H9 (cell line): ENCODE measurements at places on chromosomes 4 and X.
A peak's percentile ranks its signal among the peaks of the same experiment; 100 is the strongest.

DNA sequence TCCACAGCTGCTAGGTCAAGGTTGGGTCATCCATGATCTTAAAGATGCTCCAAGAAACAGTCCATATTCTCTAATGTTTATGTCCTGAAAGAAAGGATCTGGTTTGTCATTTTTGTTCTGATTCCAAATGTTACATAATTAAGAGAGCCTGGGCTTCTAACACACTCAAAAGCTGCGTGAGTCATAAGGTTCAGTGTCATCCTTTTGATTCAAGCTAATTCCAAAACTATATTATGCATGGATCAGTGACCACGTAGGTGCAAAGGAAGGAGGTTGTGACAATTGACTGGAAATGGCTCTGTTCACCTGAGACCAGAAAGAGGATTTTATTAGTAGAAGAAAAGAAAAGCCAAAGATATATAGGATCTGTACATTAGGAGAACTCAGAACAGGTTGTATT is 268.7 kb upstream of the GK2 start:
- DNase-seq: no peak

DNA sequence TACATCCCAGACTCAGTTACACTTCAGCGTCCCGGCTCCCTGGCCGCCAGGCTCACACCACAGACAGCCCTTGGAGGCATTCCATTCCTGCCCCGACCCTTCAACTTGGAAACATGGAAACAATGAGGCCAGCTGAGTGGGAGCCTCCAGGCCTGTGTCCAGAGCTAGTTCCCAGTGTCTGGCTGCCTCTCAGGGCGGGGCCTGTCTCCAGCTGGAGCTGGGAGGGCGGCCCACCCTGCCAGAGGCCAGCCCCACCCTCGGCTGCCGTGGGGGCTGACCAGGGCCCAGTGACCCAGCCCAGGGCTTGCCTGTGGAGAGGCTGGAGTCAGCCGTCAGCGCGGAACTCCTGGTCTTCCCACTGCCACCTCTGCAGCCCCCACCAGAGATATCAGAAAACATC is 37.4 kb upstream of the SPON2 start:
- no peak for DNase-seq

DNA sequence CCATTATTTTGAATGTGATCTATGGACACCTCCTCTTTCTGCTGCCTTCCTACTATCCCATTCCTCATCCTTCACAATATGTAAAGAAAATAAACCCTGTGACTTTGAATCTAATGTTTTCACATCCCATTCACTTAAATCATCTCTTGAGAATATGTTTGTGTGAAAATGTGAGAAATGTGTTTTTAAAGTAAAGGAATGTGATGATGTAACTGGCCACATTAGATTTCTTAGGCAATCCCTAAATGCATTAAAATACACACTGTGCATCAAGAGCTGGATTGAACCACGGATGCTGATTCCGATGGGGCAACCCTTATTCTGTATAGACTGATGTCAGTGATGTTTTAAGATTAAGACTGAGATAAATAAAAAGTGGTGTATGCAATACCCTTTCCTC is 558.9 kb upstream of the TENM3 start:
- DNase-seq: no peak

GRCh38 chr4:65367306-65367705 is 303.0 kb downstream of the EPHA5 start:
- no peak for DNase-seq

GRCh38 chrX:132795181-132795580 is 163.2 kb downstream of the HS6ST2 start:
- no peak for DNase-seq

- DNase-seq: no peak
Measured at GRCh38 chr4:77605210-77605902, at the start of gene CXCL13. Gene CXCL13, plus strand, starts transcription at chr4:77605820. Its CDS starts 46 bp downstream, at chr4:77605866.

DNA sequence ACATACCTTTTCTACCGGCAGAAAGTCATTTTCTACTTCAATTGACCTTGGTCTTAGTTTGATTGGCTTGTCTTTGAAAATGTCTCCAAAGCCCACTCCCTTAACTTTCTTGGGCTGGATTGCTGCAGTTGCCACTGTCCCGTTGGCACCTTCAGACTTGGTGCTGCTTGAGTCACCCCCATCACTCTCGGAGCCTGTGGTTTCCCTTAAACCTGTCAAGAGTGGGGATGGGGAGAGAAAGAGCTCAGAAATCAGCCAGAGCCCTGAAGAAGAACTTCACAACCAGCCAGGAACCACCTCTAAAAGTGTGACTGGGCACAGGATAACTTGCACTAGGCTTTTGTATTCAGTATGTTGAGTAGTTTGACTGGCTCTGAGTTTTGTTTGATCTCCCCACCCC is 168.5 kb upstream of the MAP3K15 start:
- no peak for DNase-seq

- no peak for DNase-seq
Measured at GRCh38 chr4:40957281-40957680, 207.5 kb downstream of the NSUN7 start.

GRCh38 chrX:147626605-147627004 is 285.1 kb upstream of the FMR1 start:
- DNase-seq: no peak

GRCh38 chr4:100981447-100982204 is 365.7 kb downstream of the PPP3CA start:
- DNase-seq: no peak

GRCh38 chr4:118776157-118776954 is 59.6 kb downstream of the SEC24D start:
- no peak for DNase-seq

GRCh38 chr4:181775298-181775697 is 467.9 kb upstream of the TENM3 start:
- no peak for DNase-seq

DNA sequence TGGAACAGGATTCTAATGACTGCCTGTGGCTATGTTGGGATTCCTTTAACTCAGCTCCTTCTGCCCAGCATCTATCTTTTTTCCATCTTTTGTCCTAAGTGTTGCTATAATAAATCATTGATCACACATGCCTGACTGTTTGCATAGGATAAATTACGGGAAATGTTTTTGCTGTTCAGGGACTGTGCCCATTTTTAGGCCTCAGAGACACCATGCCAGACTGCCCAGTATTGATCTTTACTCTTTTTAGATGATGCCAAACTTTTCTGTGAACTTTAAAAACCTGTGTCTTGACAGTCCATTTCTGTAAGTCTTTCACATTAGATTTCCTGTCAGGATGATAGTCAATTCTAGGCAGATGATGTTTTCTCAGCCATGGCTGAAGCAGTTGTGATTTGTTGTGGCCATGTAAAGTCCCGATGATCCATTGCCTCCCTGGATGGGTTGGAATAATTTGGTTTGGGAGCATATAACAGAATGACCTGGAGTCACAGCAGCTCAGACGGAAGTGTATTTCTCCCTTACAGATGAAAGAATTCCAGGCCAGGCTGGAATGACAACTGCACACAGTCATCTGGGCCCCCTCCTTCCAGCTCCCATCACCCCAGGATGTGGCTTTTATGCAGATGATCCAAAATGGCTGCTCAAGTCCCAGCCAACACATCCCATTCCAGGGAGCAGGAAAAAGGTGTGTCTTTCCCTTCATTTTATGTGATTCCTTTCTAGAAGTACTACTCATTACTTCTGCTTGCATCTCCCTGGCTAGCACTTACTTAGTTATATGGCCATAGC is 3.4 kb downstream of the HTT-AS start:
- no peak for DNase-seq

GRCh38 chr4:82777857-82778525 is 20.6 kb downstream of the SCD5 start:
- DNase-seq: peak; percentile 10

GRCh38 chrX:13364230-13364857 is 44.5 kb upstream of the ATXN3L start:
- DNase-seq: no peak

- DNase-seq: no peak
Measured at GRCh38 chr4:113564493-113564892, 197.0 kb downstream of the CAMK2D start.

DNA sequence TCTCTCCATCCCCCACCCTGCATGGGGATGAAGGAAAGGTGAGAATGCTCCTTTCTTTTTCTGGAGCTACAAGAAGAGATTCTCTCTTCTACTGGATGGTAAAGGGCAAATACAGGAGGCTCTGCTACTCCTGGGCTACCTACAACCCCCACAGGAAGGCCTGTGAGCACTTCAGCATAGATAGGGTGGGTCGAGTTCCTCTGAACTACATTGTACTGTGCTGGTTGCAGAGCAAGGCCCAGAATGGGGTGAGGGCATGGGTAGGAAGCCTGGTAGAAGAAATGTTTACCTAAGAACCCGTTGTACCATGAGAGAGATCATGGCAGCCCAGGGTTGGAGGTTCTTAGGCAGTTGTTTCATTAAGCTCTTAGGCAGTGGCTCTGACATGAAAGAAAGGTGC is 510.4 kb downstream of the MID1IP1 start:
- DNase-seq: no peak

DNA sequence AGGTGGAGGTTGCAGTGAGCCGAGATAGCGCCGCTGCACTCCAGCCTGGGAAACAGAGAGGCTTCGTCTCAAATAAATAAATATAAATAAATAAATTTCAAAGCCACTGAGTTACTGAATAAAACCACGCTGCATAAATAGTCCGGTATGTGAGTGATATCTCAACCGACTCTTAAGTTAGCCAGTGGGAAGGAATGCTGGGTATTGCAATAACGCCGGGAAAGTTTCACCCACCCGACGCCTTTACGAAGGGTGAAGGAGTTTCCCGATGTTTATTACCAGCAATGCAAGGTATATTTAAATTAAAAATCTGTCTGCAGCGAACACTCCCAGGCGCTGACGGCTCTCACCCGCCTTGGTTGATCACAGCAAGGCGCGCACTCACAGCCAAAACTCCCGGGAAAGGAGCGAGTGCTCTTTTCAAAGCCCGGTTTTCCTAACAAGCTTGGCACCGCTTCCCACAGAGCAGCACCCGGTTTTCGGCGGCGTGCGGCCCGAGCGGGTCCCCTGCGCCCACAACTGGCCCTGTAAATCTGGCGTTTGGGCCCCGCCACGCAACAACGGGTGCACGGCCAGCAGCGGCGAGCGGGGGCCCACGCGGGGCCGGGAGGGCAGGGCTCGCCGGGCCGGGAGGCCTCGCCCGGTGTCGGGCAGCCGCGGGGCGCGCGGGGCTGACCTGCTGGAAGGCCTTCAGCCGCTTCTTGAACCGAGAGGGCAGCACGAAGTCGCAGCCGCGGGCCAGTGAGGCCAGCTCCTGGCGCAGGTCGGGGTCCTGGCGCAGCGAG is 13.7 kb downstream of the PPP2R3B start:
- DNase-seq: no peak

GRCh38 chr4:176451443-176451842 is 131.7 kb downstream of the SPCS3 start:
- no peak for DNase-seq

DNA sequence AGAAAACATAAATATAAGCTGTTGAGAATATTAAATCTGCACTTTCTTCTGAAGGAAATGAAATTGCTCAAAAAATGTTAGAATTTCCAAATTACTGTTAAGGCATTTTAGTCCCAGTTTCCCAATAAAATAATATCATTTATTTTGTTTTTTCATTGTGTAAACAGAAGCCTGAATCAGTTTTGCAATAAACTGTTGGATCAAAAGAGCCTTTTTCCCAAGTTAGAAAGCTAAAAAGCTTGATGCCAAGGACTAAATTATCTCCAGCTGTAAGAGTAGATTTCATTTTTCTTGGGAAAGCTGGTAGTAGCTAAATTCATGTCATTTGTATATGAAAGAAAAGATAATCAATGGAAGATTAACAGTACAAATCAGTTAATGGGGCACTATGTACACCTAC is 95.8 kb downstream of the RNF150 start:
- no peak for DNase-seq

DNA sequence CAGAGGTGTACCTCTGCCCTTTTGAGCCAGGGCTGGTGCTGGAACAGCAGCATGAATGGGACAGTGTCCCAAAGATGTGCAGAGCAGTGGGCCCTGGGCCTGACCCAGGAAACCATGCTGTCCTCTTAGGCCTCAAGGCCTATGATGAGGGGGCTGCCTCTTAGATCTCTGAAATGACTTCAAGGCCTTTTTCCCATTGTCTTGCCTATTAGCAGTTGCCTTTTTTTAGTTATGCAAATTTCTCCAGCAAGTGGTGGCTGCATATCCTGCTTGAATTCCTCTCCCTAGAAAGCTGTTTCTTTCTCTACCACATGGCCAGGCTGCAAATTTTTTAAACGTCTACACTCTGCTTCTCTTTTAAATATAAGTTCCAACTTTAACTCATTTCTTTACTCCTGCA is 160.3 kb downstream of the CFAP299 start:
- peak; percentile 42 for DNase-seq

GRCh38 chrX:4435905-4436304 is 722.5 kb upstream of the PRKX start:
- no peak for DNase-seq

DNA sequence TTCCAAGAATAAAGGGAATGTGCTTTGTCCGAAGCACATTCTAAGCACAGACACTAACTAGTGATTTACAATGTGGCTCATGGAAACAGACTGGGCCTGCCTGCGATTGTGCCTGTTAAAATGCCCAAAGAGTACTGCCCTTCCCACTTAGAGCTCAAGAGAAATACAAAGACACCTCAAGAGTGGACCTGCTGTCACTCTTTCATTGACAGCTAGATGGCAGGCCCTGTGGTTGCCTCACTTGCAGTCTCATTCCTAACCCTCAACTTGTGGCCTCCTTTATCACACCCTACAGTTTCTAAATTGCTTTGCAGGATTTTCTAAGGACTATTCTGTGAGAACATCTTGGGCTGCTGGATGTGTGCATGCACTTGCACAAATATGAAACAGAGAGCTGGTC is 331.0 kb upstream of the EMCN start:
- peak; percentile 52 for DNase-seq

GRCh38 chr4:20554134-20554533 is 146.1 kb upstream of the PACRGL start:
- no peak for DNase-seq

- peak; percentile 27 for DNase-seq
Measured at GRCh38 chrX:101595739-101596419, 21.9 kb downstream of the ARMCX6 start.

GRCh38 chrX:118780911-118781310 is 42.7 kb upstream of the ZCCHC12 start:
- DNase-seq: no peak

- DNase-seq: no peak
Measured at GRCh38 chr4:38523054-38523453, 140.9 kb upstream of the KLF3 start.

- peak; percentile 58 for DNase-seq
Measured at GRCh38 chr4:24515698-24516097, 68.7 kb downstream of the DHX15 start.

GRCh38 chr4:69781458-69782418 is 21.3 kb upstream of the SULT1B1 start:
- DNase-seq: no peak

DNA sequence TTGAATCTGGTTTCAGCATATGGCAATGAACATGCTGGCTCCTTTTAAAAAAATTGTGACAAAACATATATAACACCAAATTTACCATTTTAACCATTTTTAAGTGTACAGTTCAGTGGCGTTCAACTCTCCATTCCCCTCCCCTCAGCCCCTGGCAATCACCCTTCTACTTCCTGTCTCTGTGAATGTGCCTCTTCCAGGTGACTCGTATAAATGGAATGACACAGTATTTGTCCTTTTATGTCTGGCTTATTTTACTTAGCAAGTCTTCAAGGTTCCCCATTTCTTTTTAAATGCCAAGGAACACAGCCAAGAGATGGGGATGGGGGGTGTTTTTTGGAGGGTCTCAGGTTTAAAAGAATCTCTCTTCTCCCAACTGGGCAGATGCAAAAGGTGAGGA is 35.4 kb upstream of the BCLAF3 start:
- no peak for DNase-seq

- no peak for DNase-seq
Measured at GRCh38 chr4:10003666-10004065, 17.6 kb downstream of the SLC2A9 start.
